ENCODE measurements at places on chromosomes 7 and 10.

DNA sequence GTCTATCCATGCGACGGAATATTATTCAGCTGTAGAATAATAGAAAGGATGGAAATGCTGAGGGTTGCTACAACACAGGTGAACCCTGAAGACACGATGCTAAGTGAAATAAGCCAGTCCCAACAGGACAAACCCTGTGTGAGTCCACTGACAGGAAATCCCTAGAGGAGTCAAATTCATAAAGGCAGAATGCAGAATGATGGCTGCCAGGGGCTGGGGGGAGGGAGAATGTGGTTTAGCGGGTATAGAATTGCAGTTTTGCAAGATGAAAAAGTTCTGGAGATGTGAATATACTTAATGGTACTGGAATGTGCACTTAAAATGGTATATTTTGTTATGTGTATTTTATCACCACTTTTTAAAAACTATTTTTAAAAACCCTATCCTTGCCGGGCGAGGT is 36.9 kb upstream of the DOCK1 start:
- DNase-seq, result no peak

DNA sequence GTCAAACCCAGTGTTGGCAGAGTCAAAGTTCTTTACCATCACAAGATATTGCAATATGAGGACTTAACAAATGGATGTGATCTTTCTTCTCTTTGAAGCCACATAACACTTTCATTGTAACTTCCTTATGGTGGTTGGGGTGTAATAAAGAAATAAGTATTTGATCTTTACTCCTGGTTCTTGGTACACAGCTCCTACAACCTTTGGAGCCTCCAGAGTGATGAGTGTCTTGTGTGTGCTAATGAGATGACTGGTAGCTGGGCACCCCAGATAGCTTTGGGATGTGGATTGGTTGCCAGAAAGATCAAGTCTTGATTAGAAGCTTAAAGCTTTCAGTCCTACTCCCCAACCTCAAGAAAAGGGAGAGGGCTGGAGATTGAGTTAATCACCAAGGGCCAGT is 31.1 kb upstream of the YAE1 start:
- DNase-seq, result no peak

- no peak for DNase-seq
Measured at GRCh38 chr7:13411636-13412035, 577.8 kb downstream of the ETV1 start.

GRCh38 chr10:30155401-30155800 is 96.0 kb upstream of the JCAD start:
- no peak for DNase-seq

GRCh38 chr7:5082806-5083205 is 37.1 kb downstream of the RBAK start:
- no peak for DNase-seq

DNA sequence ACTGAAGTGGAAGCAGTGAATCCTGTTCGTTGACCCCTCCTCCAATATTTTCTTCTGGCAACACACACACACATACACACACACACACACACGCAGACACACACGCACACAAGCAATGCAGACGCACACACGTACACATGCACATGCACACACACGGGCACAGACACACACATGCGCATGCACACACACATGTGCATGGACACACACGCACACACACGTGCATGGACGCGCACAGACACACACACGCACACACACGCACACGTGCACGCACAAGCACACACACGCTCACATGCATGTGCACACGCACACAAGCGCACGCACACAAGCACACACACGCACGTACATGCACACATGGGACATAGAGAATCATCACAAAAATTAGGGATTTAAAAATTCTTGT is 488.2 kb upstream of the TPK1 start:
- DNase-seq, result no peak

DNA sequence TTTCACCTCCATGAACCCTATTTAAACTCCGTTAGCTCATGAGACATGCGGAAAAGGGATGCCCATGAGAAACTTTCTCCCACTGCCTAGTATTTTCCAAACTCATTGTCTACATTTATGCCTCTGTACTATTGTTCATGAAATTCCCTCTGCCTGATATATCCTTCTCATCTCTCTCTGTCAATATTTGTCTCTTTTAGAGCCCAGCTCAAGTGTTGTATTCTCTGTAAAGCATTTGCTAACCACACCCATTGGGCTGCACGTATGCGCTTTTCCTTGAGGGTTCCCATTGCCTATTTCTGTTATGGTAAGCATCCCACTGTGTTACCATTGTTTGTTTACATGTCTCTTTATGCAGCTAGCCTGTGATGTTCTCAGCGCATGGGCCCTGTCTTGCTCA is 211.4 kb downstream of the MDFIC start:
- DNase-seq, result no peak

DNA sequence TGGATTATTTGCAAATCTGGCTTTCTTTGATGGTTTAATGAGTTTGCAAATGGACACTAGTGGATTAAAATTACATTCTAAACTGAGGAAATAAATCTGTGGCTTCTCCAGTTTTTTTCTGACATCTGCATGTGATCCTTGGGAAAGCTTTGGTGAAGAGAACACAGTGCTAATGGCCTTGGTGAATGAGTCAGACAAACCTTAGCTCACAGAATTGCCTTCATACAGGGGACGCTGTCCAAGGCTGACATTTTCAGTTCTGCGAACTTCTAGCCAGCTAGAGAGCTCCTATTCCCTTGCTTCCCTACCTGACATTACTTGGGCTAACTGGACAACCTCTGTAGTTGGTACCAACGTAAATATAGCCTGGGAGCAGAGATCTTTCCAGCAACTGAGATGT is 21.2 kb downstream of the BMPER start:
- no peak for DNase-seq

DNA sequence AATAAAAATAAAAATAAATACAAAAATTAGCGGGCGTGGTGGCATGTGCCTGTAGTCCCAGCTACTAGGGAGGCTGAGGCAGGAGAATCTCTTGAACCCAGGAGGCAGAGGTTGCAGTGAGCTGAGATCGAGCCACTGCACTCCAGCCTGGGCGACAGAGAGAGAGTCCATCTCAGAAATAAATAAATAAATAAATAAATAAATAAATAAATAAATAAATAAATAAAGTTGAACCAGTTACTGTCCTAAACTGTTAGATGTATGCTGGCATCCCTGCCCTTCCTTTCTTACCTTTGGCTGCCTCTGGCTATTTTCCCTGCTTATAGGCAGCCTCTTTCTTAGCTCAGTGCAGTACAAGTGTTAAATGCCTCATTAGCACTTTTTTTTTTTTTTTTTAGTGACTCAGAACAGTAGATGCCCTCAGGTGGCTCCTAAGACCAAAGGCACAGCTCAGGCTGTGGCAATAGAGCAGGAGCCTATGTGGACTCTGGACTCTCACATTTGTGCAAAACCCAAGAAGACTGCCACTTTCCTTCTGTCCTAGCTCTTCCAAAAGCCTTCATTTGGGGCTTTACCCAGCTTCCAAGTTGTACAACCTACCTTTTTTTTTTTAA is 30.6 kb upstream of the CABCOCO1 start:
- DNase-seq, result no peak

- DNase-seq, result no peak
Measured at GRCh38 chr10:22931948-22932347, 4.1 kb downstream of the ARMC3 start.

- DNase-seq, result no peak
Measured at GRCh38 chr10:47058961-47059391, 147.7 kb downstream of the PTPN20 start.

DNA sequence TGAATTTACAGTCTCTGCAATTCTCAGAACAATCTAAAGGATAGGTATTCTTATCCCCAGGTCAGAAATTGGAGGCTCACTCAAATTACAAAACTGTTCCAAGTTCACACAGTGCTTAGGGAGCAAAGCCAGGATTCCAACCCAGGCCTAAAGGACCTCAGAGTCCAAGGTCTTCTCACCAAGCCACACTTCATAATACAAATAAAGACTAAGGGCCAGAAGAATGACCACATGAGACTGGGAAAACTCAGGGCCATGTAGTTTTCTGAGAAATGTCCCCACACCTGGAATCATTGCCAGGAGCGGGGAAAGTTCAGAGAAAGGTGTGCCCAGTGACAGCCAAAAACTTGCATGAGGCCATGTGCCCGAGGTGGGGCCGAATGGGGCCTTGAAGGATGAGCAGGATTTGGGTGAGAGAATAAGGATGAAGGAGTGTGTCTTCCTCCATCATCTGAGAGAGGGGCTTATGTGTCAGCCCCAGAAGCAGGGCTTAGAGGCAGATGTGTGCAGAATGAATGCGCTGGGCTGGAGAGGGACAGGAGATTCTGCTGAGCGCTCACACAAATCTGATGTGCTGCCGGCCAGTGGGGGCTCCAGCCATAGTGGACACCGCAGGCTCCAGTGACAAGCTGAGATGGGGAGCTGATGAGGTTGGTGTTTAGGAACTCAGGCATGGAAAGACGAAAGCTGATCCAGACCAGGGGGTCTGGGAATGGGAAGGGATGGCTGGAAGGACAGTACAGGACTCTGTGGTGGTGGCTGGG is 35.9 kb downstream of the BLNK start:
- DNase-seq, result no peak

GRCh38 chr10:125149036-125149679 is 11.2 kb downstream of the CTBP2 start:
- peak; percentile 78 for DNase-seq

GRCh38 chr7:519484-520390 is at the start of gene PDGFA:
Gene PDGFA (minus strand): TSS chr7:519846. CDS start chr7:519001, 845 bp downstream.
- DNase-seq, result peak; percentile 34

- no peak for DNase-seq
Measured at GRCh38 chr10:109932968-109933367, 9.7 kb upstream of the XPNPEP1 start.

GRCh38 chr7:24936121-24936824 is 43.7 kb downstream of the OSBPL3 start:
- DNase-seq, result no peak

- DNase-seq, result no peak
Measured at GRCh38 chr10:82208726-82209125, 333.7 kb downstream of the NRG3 start.

DNA sequence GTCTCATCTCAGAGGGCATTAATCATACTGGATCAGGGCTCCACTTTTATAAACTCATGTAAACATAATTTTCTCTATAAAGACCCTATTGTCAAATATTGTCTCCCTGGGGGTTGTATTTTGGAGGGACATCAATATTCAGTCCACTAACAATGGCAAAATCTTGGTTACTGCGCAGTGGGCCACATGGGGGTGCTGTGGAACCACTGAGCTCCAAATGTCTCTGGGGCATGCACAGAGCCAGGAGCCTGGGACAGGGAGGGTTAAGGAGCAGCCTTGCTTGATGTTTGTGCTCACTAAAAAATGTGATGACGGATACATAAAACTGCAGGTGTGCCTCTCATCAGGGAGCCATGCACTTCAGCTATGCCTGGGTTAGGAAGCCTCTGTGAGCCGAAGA is 62.1 kb upstream of the PRSS58 start:
- no peak for DNase-seq

DNA sequence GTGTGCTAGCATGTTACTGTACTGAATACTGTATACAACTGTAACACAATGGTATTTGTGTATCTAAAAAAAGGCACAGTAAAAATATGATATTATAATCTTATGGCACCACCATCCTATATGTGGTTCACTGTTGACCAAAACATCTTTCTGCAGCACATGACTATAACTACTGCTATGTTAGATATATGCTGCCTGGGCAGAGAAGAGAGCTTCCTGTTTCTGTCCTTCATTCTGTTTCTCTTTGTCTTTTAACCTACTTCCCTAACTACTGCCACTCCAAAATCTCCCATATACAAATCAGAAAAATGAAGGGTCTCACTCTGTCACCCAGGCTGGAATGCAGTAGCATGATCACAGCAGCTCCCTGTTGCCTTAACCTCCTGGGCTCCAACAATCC is 8.8 kb upstream of the FGL2 start:
- no peak for DNase-seq

DNA sequence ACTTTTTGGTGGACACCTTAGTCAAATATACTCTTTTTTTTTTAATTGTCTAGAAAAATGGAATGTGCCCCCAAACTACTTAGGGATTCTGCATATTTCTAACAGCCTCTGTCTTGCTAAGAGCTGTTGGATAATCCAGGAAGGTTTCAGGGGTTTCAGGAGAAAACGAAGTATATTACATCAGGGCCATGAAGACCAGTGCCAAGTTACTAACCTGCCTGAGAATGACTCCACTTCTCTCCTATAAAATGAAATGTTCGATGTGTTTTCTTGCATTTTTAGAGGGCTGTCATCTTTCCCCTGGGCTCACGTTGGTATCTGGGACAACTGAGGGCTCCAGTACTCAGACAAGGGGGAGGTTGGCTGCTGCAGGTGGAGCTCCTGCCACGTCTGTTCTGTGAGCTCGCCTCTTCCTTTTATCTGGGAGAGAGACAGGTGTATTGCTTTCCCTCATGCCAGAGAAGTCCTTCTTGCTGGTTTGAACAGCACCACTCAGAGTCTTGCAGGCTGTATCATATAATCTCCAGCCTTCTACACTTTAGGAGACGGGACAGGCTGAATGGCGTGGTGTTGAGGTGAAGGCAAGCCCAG is 71.3 kb downstream of the CAMK1D start:
- DNase-seq, result no peak

- no peak for DNase-seq
Measured at GRCh38 chr10:119896061-119896655, 3.6 kb downstream of the SEC23IP start.

- DNase-seq, result no peak
Measured at GRCh38 chr10:49153971-49154370, 20.1 kb upstream of the FAM170B start.

- DNase-seq, result no peak
Measured at GRCh38 chr10:6211671-6212635, 9.2 kb downstream of the PFKFB3 start.

DNA sequence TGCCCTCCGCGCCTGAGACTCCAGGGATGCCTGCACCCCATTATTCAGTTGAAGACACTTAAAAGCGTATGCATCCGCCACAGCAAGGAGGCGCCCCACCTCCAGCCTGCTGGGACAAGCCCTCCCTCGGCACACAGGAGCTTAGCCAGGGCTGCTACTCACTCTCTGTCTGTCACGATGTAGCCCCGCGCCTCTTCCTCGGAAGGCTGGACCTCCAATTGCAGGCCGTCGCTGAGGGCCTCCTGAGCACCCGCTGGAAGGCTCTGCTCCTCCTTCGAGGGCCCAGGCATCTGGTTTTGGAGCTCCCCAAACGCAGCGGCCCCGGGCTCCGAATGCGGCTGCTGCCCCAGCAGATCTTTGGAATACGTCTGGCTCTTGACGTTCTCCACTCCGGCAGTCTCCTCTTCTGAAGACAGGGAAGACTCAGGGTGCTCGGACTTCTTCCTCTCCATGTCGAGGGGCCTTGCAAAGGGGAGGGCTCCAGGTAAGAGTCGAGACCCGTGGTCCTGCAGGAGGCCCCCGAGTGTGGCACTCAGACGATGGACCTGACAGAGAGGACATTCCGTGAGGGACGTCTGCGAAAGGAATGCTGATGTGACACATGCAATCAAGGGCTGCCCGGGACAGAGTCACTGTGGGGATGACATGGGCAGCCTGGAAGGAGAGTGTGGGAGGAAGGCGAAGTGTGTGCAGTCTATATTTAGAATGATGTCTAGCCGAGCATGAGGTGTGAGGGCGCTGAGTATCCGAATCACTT is 453.9 kb downstream of the PTPRN2 start:
- DNase-seq, result no peak

GRCh38 chr7:6409944-6410693 is 37.6 kb downstream of the DAGLB start:
- no peak for DNase-seq

- no peak for DNase-seq
Measured at GRCh38 chr10:60798031-60798430, 19.8 kb downstream of the CDK1 start.
